Cerebellar nuclear complex (tissue), 1 donor: ENCODE measurements at places on chromosomes 4 and X.
A peak's percentile ranks its signal among the peaks of the same experiment; 100 is the strongest.

DNA sequence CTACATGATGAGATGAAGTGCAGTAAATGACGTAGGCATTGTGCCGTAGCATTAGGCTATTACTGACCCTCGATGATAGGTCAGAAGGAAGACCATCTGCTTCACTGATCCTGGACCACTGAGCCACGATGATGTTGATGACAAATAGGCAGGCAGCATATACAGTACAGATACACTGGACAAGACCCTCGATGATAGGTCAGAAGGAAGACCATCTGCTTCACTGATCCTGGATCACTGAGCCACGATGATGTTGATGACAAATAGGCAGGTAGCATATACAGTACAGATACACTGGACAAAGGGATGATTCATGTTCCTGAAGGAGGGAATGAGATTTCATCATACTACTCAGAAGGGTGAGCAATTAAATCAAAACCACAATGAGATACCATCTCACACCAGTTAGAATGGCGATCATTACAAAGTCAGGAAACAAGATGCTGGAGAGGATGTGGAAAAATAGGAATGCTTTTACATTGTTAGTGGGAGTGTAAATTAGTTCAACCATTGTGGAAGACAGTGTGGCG is 50.9 kb downstream of the BEND4 start:
- DNase-seq = no peak

- DNase-seq = no peak
Observed at GRCh38 chrX:43656005-43656494, at the start of gene MAOA. TSS of gene MAOA (plus strand) at chrX:43656299. CDS start at chrX:43656342, 43 bp downstream.

DNA sequence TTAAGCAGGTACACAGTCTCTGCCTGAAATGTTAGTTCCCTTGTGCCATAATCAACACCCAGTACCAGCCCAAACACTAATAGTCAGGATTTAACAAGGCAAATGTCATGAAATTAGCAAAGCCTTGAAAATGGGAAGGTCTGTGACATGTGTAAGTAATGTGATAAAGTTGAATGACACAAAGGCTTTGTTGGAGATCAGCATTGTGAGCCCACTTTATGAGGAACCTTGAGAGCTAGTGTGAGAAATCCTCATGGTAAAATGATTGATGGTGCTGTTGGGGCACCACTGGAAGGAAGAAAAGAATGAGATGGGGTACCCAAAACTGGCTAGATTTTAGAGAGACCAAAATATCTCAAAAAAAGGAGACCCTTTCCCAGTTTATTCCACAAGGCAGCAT is 3.3 kb upstream of the LIN54 start:
- no peak for DNase-seq

- peak; percentile 0 for DNase-seq
Observed at GRCh38 chr4:169225058-169225751, 45.6 kb downstream of the SH3RF1 start.

- no peak for DNase-seq
Observed at GRCh38 chr4:73662709-73663546, 42.7 kb upstream of the RASSF6 start.

DNA sequence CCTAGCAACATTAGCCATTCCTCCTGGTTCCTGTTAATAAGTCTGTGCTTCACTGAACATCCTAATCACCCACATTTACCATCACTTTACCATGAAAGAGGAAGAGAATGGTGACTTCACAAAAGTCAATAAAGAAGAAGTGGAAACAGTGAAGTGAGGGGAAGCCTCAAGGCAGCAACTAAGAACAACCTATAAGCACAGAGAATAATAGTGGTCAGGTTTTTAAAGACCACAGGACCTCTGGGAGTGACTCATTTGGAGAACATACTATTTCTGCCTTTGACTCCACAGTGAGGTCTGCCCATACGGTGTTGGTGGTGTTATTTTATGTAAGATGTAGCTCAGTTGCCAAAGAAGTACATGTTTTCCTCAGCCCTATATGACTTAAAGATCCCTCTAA is 86.0 kb upstream of the TET2 start:
- DNase-seq = no peak

GRCh38 chrX:45347877-45348276 is 147.2 kb upstream of the DIPK2B start:
- DNase-seq = no peak

- no peak for DNase-seq
Observed at GRCh38 chr4:101142259-101142658, 205.1 kb downstream of the PPP3CA start.

- no peak for DNase-seq
Observed at GRCh38 chr4:1610791-1611500, 73.2 kb downstream of the FAM53A start.

DNA sequence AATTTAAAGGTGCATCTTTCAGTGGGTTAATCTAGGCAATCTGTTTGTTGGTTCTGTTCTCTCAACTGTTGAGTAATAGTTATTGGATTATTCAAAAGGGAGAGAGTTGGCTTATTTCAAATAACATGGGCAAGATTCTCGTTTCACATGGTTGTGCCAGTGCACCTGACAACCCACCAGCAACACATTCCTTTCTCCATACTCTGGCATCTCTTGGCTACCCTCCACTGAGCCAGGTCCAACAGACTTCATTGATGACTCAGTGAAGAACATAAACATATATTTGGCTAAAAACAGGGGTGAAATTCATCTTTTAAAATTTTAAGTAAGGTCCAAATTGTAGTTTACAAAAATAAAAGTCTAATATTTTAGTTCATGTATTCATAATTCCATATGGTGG is 967.2 kb downstream of the RPA4 start:
- no peak for DNase-seq

DNA sequence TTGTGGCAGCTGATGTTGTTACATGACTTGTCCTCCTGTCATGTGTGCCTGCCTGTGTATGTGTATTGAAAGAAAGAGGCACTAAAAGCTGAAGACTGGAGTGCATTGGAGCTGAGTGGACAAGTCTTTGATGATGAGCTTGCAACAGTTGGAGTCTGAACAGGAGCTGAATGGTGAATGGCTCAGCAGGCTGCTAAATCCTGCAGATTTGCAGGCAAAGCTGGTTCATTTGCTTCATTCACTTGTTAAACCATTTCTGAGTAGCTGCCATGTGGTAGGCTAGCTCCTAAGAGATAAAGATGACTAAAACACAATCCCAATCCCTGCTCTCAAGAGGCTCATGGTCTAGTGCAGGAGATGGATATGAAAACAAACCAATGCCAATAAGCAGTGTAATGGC is 217.3 kb downstream of the CHRDL1 start:
- DNase-seq = no peak

DNA sequence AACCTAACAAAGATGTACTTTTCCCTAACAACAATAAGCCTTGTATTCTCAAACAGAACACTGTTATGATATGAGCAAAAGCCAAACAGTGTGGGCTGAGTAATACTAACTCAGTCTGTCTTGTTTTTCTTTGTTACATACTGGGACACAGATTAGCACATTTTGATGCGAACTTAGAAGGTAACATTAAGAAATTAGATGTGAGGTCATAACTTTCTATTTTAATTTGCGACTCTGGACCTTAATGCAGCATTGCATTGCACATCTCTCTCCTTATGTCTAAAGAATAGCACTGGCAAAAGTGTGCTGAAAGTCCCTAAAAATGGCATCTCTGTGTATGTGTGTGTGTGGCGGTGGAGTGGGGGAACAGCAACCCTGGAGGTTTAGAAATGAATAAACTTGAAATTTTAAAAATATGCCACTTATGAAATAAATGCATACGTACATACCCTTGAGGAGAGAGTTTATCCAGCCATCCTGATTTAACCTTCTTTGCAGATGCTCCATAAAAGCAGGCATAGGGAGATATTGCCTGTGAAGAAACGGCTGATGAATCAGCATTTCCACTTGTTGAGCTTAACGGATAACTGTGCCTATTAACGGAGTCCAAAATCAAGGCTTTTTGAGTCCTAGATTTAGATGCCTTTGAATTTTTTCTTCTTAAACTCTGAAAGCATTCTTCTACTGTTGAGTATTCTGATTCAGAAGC is 34.2 kb downstream of the ARAP2 start:
- no peak for DNase-seq

GRCh38 chr4:56762484-56763250 is 58.8 kb downstream of the SPINK2 start:
- no peak for DNase-seq

GRCh38 chr4:183499801-183500200 is 5.1 kb upstream of the ING2 start:
- no peak for DNase-seq

DNA sequence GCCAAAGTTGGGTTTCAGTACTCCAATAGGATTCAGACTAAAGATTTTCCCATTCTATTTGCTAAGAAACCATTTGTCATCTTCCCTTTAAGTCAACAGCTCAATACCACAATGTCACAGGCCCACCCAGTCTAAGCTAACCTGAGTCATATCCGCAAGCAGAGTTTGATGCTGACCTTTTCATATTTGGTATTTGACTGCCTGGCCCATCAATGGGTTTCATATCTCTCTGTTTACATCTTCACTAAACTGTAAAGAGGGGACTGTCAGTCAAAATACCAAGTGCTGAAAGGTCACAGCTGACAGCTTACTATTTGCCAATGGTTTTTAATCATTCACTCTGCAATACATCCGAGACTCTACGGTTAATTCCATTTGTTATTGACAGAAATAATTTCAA is 707.5 kb upstream of the ACTRT1 start:
- no peak for DNase-seq

DNA sequence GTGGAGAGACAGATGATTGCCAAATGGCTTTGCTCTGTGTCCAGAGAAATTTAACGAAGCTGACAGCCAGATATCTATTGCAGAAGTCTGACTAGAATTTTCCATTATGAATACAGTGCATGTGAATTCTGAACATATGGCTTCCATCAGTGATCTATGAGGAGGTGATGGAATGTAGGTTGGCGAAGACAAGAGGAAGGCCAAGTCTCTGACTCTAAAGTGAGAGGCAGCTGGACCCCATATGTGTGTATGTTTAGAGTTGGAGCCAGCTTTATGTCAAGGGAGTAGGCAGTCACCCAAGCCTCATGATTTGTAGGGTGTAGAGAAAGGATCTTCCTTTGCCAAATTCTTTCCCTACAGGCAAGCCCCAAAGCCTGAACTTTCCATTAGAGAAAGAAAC is 76.2 kb upstream of the TEX13D start:
- no peak for DNase-seq

GRCh38 chrX:155028129-155028528 is 1.5 kb downstream of the FUNDC2 start:
- DNase-seq = no peak

GRCh38 chrX:96435378-96436035 is 249.1 kb upstream of the DIAPH2 start:
- DNase-seq = no peak

- DNase-seq = no peak
Observed at GRCh38 chr4:140635606-140636005, 66.8 kb upstream of the UCP1 start.

DNA sequence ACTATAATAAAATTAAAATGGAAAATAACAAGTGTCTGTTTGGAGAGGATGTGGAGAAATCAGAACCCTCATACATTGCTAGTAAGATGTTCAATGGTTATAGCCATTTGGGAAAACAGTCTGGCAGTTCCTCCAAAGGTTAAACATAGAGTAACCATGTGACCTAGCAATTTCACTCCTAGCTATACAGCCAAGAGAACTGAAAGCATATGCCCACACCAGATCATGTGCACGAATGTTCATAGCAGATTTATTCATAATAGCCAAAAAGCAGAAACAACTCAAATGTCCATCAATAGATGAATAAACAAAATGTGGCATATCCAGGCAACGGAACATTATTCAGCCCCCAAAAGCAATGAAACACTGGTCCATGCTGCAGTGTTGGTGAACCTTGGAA is 9.4 kb upstream of the CCNQ start:
- DNase-seq = no peak

GRCh38 chrX:71144651-71145050 is at the start of gene NLGN3:
TSS of gene NLGN3 (plus strand) at chrX:71144841. CDS start at chrX:71147750, 2,909 bp downstream.
- peak; percentile 9 for DNase-seq

DNA sequence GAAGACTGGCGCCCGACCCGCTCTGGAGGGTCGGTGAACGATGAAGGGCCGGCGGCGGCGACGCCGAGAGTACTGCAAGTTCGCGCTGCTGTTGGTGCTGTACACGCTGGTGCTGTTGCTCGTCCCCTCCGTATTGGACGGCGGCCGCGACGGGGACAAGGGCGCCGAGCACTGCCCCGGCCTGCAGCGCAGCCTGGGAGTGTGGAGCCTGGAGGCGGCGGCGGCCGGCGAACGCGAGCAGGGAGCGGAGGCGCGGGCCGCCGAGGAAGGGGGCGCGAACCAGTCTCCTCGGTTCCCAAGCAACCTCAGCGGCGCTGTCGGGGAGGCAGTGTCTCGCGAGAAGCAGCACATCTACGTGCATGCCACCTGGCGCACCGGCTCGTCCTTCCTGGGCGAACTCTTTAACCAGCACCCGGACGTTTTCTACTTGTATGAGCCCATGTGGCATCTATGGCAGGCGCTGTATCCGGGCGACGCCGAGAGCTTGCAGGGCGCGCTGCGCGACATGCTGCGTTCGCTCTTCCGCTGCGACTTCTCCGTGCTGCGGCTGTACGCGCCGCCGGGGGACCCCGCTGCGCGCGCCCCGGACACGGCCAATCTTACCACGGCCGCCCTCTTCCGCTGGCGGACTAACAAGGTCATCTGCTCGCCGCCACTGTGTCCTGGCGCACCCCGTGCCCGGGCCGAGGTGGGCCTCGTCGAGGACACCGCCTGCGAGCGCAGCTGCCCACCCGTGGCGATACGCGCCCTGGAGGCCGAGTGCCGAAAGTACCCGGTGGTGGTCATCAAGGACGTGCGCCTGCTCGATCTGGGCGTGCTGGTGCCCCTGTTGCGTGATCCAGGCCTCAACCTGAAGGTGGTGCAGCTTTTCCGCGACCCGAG is 568 bp downstream of the CHST7 start:
- DNase-seq = no peak

- DNase-seq = no peak
Observed at GRCh38 chr4:1883583-1883982, 12.4 kb downstream of the NSD2 start.

GRCh38 chrX:39636481-39636880 is 461.3 kb downstream of the BCOR start:
- DNase-seq = no peak
